BE2C (cell line): ENCODE measurements at places on chromosomes 5 and 9.

DNA sequence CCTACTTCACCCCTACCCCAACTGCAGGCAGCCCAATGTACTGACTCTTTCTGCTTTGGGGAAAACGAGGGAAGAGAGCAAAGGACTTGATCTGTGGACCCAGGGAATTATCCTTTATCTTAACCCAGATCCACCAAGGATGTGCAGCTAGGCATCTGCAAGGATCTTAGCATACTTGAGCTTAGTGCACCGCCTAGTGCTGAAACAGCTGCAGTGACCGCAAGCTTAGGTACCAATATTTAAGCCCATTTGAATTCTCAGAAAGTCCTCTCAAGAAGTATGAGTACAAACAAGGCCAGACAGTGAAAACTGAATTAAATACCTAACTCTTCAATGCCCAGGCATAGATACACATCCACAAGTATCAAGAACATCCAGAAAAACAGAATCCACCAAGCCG, 576.7 kb upstream of the ADAMTS16 start:
- no peak for DNase-seq

- no peak for DNase-seq
Observed at GRCh38 chr5:168612996-168613395, 33.8 kb upstream of the PANK3 start.

GRCh38 chr5:31131381-31131891, 62.0 kb upstream of the CDH6 start:
- DNase-seq: no peak

- DNase-seq: peak; percentile 1
Observed at GRCh38 chr5:139849942-139850341, 54.3 kb downstream of the PSD2 start.

DNA sequence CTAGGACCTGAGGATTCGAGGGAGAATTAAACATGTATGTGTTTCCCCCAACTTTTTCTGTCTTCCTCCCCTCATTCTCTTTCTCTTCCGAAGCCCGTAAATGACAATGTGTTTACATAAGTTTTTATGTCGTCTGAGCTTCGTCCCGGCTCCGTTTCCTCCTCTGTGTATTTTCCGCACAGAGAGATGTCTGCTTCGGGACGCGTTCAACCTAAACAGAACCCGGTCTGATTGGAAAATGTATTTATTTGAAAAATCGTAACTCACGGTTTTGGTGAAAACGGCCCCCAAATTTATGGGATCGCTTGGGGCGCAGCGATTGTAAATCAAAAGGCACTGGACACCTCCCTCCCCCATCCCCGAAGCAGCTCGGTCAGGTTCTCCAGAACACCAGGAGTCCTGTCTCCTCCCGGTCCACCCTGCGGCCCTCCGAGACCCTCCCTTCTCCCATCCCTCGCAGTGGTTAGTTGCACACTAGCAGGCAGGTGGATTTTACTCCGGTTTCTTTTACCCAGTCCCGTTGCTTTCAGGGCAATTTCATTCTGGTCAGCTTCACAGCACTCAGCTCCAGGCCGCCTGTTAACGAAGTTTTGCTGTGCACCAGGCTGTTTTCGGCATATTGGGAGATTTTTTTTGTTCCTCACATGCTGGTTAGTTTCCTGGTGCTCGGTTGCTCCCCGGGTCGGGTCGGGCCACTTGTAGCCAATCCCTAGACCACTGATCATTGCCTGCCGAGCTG, 5.8 kb upstream of the HAND1 start:
- DNase-seq: no peak

DNA sequence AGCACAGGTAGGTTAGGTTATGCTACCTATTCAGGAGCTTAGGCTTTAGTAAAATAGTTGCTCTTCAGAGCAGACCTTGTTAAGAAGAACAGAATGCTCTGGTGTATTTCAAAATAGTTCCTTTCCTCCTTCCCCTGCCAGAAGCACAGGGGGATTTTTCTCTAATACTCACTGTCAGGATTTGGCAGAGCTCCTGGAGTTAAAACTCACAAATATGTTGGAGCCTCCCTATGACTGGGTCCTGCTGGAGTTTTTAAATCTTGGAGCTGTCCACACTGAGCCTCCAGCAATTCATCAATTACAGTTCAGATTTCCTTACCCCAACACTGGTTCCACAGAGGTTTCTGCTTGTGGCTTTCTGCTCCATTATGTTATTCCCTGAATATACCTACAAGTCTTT, 1233.8 kb upstream of the WWC1 start:
- no peak for DNase-seq

DNA sequence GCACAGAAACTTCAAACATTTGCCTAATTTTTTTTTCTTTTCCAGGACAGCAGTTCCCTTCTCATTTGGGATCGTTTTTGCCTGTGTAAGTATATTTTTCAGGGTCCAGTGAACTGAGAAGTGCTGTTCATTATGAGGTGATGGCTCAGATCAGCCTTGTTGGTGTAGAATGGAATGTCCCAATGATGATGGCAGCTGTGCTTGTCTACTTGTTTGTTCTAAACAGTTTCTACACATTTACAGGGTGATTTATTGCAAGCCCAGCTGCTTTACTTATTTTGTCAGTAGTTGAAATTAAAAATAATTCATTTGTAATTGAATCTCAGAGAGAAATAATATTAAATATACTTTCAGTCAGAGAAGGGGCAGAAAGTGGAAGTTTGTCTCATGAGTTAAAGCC, 337.6 kb upstream of the SEMA6A start:
- no peak for DNase-seq

- no peak for DNase-seq
Observed at GRCh38 chr9:20707708-20708107, 23.6 kb downstream of the FOCAD start.
